Activated naive CD4-positive, alpha-beta T cell (primary cell): ENCODE measurements at places on chromosomes 6 and 20.

DNA sequence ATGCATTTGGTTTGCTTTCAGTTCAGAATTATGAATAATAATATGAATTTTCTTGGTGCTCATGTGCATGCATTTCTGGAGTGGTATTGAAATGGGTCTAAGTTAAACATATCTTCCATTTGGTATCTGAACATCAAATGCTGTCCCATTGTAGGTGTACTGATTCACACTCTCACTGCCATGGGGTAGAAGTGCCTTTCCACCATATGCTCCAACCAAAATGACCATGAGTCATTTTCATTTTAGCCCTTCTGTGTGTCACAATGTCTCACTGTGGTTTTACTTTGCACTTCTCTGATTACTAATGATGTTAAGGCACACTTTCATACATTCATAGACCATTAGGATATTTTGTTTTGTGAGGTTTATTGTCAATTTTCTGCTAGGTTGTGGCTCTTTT, 211.9 kb downstream of the HAO1 start:
- no peak for DNase-seq

DNA sequence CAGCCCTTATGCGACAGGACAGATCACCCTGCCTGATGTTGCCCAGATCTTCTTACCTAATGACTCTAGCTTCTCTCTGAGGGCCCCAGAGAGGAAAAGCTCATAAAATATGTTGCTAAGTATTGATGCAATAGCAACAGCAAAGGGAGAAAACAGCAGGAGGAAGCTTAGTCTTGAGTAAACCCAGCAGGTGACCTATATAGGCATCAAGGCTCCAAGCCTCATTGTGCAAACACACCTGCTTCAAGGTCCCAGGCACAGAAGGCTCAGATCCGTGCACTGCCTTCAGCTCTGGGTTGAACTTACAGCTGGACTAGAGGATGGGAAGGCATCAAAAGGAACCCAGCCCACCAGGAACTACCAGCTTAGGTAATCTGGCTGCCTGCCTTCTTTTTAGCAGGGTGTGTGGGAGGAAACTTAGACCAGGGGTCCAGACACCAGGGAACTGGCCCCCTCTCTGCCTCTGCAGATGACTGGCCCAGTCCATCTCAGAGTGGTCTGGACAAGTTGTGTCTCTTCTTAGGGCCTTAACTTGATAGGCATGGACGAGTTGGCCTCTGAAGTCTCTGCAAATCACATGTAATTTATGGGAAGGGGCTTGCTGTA, 34.4 kb downstream of the TGM3 start:
- no peak for DNase-seq

GRCh38 chr6:97437087-97437486, 154.1 kb upstream of the MMS22L start:
- DNase-seq, result no peak

- DNase-seq, result no peak
These were observed 2.7 kb downstream of the PSMG4 start for GRCh38 chr6:3261518-3261820.

- no peak for DNase-seq
These were observed 154.5 kb downstream of the ASCC3 start for GRCh38 chr6:100726666-100727065.

GRCh38 chr6:19898141-19898740, 61.1 kb downstream of the ID4 start:
- DNase-seq, result no peak

GRCh38 chr6:90458353-90459224, 128.3 kb downstream of the MAP3K7 start:
- DNase-seq, result no peak

DNA sequence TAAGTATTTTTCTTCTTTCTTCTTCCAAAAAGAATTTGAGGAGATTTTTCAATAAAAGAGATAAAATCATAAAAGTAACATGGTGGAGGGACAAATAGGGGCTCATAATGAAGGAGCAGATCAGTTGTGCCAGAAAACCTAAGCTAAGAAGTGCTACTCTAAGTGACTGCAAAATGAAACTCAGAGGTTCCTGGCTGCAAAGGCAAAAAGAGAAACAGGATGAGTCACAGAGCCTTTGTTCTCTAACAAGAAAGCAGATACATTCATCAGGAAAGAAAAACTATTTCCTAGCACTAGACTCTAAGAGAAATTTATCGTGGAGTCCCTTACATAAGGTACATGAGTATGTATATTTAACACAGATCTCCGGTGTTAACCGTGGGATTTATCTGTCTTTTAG, 49.8 kb downstream of the TSHZ2 start:
- DNase-seq, result no peak

DNA sequence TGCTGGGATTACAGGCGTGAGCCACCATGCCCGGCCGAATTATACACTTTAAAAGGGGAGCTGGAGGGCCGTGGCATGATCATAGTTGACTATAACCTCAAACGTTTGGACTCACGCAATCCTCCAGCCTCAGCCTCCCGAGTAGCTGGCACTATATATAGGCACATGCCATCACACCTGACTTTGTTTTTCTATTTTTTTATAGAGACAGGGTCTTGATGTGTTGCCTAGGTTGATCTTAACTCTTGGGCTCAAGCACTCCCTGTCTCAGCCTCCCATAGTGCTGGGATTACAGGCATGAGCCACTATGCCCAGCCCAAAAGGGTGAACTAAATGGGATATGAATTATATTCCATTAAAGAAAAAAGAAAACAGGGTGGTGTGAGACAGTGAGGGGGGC, 7.8 kb downstream of the PTGIS start:
- DNase-seq, result no peak

- DNase-seq, result no peak
These were observed 117.8 kb upstream of the KCNG1 start for GRCh38 chr20:51140671-51141070.

- no peak for DNase-seq
These were observed 461.1 kb downstream of the MMUT start for GRCh38 chr6:49001856-49002541.

DNA sequence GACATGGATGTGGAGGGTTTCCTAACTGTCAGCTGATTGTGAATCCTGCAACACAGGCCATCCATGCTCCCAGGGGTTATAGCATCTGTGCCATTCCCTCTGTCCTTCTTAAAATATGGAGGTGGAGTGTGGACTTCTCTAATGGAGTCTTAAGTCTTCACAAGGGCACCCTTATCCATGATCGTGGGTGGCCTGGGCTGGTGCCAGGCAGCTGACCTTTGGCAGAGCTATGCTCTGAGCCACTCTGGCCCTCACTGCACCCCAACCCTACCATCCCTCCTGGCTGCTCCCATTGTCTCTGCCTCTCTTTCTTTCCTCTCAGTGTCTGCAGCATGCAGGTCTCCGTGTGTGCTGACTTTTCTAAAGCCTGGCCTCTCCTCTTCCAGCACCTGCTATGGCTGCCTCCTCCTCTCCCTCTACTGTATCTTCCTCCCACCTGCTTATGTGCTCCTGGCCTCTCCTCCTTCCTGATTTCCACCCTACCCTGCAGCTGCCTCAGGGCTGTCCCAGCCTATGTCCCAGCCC, 11.2 kb upstream of the PCMTD2 start:
- DNase-seq, result no peak

- DNase-seq, result no peak
These were observed 569.7 kb upstream of the CITED2 start for GRCh38 chr6:139944131-139944530.

DNA sequence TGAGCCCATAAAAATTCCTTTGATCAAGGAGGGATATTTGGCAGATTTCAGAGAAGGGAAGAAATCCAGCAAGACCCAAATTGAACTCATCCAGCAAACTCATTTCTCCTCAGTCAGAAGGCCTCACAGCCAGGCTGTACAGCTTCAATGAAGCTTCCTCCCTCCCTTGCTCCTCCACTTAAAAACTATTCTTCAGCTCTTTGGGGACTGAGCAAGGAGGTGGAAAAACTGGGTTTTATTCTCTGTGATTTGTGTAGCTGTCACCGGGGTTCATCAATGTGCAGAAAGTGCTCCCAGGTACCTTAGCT, 158.7 kb upstream of the ZNF184 start:
- no peak for DNase-seq

DNA sequence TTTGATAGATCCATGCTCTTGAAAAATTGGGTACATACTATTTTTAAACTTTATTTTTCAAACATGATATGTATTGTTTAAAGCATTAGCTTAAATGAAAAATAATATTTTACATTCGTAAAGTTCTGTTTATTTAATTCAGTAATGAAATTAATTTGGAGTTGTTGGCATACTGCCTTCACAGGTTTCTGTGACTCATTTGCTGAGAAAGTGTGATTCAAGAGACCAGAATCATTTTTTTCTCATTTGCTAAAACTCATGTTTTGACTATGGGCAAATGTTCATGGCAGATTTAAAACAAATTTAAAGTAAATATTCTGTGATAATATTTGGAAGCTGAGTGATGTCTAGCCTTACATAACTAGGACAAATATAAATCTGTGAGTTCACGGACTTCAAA, 230.4 kb downstream of the BCKDHB start:
- DNase-seq, result no peak

DNA sequence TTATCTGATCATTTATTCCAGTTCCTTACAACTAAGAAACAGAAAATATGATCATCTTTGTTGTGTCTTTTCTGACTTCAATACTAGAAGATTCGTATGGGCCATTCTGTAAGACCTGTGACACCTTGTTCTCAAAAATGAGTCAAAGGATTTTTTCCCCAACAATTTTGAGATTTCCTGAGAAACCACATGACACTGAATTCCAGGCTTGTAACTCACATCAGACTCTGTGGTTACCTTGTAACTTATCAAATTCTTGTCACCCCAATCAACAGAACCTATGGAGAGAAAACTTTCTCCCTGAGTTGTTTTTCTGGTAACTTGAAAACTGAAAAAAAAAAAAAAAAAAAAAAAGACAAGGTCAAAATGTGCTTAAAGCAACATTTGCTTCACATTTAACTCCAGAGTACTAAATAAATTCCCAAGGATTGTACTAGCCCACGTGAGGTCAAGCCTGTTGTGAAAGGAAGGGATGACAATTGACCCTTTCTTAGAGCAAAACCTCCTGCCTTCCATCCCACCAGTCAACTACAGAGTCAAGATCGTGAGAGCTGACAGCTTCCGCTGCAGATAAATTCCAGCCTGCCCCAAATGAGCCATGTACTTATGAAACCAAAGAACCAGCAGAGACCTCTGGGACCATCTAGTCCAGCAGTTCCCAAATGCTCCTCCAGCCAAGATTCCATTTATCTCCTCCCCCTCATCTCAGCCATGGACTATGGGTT, 140.3 kb downstream of the TBX18 start:
- no peak for DNase-seq

DNA sequence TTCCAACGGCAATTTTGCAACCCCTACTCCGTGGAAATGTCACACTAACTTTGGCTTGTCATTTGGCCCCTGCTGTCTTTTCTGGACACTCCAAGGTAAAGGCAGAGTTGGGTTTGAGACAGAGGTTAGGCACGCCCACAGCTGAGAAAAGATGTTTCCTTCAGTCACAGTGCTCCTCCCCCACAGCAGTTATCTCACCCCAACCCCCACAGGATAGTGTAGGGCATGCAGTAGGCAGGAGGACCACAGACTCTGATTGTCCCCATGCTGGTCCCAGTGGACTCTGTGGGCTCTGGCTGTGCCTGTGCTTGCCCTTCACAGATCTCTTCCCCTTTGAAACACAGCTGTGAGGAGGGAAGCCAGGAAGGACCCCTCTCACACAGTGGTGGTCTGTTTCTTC, 124.0 kb upstream of the CARMIL1 start:
- no peak for DNase-seq

- no peak for DNase-seq
These were observed 28.1 kb upstream of the AHI1 start for GRCh38 chr6:135525594-135525993.

GRCh38 chr20:63049561-63050221, 42.9 kb upstream of the BHLHE23 start:
- DNase-seq, result no peak

DNA sequence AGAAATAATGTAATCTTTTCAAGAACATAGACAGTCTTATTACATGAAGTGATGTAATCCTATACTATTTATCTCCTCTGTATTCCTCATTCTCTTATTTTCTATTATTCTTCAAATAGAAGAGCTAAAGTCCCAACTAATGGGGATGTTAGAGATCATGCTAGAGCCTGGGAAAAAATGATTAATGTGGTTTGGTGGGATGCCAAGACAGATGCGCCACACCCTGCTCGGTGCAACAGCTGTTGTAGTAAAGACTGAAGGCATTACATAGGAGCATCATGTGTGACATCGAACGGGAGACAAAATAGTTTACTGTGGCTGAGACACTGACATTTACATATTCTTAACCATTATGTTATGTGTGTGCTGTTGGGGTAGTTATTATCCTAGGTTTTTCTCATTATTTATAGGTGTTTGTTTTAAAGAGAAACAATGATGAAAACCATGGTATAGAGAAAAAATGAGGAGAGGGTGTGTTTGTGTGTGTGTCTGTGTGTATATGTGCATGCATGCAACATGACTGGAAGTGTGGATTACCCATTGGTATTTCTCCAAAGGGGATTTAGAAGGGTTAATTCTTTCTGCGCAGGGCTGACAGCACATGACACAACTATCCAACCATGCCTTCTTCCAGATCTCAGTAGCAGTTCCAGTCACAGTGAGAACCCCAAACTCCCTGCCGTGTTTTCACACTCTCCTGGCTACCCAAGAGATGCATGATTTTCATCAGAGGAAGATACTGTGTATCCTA, 155.3 kb downstream of the EYA4 start:
- no peak for DNase-seq

- DNase-seq, result no peak
These were observed 68.5 kb upstream of the SASH1 start for GRCh38 chr6:148273962-148274752.

DNA sequence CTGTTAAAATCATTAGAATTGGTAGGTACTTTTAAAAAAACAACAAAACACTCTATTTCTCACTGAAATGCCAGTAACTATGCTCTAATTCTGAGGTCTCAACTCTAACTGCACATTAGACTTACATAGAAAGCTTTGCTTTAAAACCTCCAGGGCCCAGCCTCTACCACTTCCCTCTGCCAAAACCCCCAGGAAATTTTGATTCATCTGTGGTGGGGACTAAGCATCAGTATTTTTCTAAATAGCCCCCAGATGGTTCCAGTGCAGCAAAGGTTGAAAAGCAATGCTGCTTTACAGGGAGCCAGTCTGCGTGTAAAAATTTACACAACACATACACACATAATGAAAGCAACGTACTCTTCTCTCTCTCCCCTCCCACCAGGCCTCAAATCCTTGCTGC, 3.8 kb downstream of the TBC1D32 start:
- DNase-seq, result no peak

DNA sequence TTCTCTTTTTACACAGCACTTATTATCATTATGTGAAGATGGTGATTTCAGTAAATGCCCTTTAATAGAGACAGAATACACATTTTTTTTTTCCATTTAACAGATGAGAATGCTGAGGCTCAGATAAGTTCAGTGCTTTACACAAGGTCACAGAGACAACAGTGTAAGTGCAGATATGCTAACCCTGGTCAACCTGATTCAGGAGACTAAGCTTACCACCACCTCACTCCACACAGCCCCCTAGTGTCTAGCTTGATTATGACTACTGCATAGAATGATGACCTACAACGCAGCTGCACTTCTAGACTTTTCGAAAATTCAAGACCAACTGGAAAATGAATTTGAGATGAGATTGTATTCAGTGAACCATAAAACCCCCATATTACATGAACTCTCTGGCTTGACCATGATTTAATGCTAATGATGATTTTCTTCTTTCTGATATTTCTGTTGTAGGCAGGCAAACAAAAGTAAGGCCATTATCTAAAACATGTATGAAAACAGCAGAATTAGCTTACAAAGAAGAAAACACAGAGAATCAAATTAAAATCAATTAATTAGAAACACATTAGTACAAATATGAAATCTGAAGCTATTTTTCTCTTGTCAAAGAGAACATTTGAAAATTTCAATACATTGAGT, 212.1 kb upstream of the PHACTR1 start:
- DNase-seq, result no peak
